ENCODE measurements at places on chromosomes 7 and 10.

DNA sequence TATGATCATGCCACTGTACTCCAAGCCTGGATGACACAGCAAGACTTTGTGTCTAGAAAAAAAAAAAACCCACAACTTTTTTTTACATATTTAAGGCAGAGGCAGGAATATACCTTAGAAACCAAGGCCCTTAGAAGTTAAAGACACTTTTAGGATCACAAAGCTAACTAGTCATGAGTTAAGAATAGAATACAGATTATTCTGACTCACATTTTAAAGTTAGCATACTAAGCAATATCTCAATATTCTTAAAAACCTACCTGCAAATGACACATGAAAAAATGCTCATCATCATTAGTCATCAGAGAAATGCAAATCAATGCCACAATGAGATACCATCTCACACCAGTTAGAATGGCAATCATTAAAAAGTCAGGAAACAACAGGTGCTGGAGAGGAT, 177.7 kb downstream of the CHCHD3 start:
- DNase-seq, result no peak

DNA sequence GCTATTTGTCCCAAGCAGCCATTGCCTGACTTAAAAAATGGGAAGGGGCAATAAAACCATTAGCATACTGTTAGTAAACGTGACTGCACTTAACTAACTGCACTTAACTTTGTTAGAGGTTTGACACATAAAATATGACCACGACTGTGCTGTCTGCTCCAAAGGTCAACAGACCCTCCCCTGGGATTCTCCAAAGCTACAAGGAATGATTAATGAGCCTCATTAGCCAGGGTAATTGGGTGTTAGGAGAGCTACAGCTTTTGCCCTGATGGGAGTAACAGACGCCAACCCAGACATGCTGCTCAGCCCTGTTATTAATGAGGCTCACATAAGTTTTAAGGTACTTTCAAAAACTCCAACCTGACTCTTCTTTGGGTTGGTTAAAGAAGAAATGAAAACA, 129.4 kb upstream of the PLPP4 start:
- no peak for DNase-seq

DNA sequence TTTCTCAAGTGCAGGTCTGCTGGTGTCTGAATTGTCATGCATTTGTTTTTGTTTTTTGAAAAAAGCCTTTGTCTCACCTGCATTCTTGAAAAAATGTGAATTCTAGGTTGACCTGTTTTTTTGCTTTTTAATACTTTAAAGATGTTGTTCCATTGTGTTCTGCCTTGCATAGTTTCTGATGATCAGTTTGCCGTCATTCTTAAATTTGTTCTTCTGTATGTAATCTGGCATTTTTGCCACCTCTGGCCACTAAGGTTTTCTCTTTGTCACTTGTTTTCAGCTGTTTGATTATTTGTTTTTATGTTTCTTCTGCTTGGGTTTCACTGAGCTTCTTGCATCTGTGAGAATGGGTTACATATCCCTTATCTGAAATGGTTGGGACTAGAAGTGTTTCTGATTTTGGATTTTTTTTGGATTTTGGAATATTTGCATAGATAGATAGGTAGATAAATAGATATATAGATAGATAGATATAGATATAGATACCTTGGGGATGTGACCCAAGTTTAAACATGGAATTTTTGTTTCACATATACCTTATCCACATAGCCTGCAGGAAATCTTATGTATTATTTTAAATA, 16.5 kb downstream of the MGMT start:
- no peak for DNase-seq

DNA sequence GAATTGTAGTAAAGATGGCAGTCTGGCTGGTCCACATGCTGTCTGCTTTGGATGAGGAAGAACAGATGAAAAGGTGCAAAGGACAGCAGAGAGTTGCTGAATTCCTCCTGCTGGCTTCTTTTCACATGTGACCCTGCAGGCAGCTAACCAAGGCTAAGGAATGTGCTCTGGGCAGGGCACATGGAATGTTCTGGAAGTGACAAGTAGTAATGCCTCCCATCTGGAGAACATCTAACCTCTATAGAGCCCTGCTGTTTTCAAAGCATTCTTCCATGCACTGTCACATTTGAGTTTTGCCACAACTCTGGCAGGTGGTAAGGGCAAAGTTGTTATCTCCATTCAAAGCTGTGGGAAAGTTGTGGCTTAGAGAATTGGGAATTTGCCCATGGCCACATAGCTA, 208.8 kb downstream of the STK31 start:
- no peak for DNase-seq

DNA sequence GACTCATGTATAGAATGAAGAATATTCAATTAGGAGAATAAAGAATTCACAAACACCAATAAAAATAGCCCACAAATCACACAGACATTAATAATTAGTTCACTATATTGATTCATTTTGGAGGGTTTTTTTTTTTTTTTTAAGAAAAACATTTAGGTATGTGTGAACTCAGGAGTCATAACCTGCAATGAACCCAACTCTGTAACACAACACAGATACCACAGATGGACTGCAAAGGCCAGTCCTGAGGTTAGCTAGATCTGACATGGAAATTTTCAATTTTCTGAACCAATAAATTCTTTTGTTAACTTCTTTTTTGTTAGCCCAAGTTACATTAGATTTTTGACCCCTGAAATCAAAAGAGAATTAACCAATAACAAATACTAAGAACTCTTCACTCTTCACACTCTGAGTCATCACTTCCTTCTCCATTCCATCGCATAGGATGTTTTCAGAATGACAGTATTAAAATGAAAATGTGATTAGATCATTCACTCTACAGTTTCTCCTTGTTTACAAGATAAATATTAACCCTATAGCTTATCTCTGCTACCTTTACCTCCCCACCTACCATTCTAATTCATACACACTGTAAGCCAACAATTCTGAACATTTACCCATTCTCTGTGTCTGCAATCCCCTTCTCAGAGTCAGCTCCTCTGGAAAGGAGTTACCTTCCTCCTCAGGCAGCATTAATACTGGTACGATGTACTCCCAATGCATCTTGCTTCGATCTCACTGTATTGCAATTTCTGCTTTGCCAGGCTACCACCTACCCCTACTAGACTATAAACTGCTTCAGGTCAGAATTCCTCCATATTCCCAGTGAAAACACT, 141.5 kb downstream of the LRRN3 start:
- no peak for DNase-seq

GRCh38 chr10:92552310-92552709, 21.6 kb downstream of the IDE start:
- no peak for DNase-seq

GRCh38 chr7:77544518-77544917, 7.4 kb downstream of the PTPN12 start:
- no peak for DNase-seq

DNA sequence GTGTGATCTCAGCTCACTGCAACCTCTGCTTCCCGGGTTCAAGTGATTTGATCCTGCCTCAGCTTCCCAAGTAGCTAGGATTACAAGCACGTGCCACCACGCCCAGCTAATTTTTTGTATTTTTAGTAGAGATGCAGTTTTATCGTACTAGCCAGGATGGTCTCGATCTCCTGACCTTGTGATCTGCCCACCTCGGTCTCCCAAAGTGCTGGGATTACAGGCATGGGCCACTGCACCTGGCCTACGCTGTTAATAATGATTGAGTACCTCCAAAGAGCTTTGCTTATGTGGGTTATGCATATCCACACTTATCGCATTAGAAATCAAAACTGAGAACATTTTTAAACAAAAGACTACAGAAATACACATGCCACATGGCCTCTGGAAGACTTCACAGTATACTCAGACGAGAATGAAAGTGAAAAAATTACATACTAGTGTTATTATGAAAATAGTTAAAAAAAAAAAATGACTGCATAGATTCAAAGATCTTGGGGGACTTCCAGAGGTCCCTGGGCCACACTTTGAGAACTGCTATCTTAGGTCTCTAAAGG, 25.4 kb downstream of the RPP38 start:
- DNase-seq, result no peak

GRCh38 chr10:98292971-98293370, 25.0 kb upstream of the LOXL4 start:
- no peak for DNase-seq

- DNase-seq, result no peak
Measured at GRCh38 chr10:11098666-11099065, 81.0 kb downstream of the CELF2 start.

DNA sequence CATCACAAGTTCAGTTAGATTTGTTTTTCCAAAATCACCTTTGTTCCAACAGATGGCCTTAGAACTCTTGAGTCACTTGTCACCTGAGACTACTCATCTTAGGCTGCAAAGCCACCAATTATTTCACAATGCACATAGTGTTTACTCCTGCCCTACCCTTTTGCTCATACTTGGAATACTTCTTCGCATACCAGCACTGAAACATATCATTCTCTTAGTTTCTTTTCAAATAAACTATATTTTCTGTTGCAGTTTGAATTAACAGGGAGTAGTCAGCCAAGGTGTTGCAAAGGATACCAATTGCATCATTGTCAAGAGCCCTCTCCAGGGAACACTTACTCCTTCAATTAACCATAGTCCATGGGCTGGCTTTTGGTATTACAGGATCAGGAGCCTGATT, 71.0 kb downstream of the CASD1 start:
- DNase-seq, result no peak

- DNase-seq, result no peak
Measured at GRCh38 chr7:129569326-129569725, 42.2 kb upstream of the NRF1 start.

- no peak for DNase-seq
Measured at GRCh38 chr10:80540981-80541750, 3.5 kb downstream of the SH2D4B start.

GRCh38 chr7:76296743-76297740, 5.4 kb upstream of the HSPB1 start:
- DNase-seq, result no peak

- DNase-seq, result no peak
Measured at GRCh38 chr7:83011954-83012353, 150.7 kb downstream of the PCLO start.

DNA sequence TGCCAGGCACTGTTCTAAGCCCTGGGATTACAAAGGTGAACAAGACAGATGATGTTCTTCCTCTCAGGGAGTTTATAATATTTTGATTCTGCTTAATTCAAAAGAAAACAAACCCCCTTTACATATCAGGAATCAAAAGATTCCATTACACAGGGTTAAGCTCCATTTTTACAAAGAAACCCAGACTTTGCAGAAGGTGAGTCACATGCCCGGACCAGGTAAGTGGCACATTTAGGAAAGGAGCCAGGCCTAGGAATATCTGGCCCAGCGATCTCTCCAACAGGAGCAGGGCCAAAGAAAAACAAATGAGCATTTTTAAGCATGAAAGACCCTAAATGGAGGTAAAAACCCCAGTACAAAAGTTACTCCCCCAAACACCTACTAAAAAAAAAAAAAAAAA, 1.1 kb downstream of the STN1 start:
- no peak for DNase-seq

GRCh38 chr7:103533761-103534160, 87.8 kb upstream of the SLC26A5 start:
- DNase-seq, result no peak

DNA sequence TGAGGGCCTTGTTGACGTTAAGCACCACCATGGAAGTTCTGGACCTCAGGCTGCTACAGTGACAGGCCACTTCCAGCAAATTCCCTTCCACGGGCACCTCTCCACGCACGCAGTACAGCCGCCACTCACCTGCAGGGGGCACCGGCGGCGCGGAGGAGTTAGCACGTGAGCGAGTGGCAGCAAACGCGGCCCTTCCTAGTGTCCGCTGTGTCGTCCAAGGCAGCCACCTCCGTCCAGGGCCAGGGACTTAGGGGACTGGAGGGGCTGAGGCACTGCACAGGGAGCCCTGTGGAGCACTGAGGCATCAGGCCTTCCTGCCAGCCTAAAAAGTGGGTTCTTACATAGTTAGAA, 164.4 kb downstream of the SVIL start:
- no peak for DNase-seq

- no peak for DNase-seq
Measured at GRCh38 chr10:615583-616152, 73.8 kb downstream of the DIP2C start.

GRCh38 chr10:130968964-130969363, 342.6 kb downstream of the TCERG1L start:
- no peak for DNase-seq

GRCh38 chr7:128350708-128351295, 7.1 kb upstream of the RBM28 start:
- no peak for DNase-seq

DNA sequence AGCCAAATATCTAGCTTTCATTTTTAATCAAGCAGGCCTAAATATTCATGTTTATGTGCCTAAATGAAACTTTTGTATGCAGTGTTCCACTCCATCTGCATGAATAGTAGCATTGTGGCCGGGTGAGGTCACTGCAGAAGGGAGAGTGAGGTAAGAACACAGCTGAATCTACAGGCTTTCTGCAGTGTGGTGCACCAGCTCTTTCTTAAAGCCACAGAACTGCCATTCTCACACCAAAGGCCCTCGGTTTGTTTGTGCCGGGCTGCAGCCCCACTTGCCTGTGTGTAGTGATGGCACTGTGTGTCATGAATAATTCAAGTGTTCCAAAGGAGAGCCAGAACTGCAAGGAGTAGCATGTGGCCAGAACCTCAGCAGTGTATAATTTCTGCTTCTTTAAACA, 204.1 kb downstream of the TRIL start:
- DNase-seq, result no peak

- no peak for DNase-seq
Measured at GRCh38 chr7:157132796-157133195, 5.9 kb upstream of the UBE3C start.

DNA sequence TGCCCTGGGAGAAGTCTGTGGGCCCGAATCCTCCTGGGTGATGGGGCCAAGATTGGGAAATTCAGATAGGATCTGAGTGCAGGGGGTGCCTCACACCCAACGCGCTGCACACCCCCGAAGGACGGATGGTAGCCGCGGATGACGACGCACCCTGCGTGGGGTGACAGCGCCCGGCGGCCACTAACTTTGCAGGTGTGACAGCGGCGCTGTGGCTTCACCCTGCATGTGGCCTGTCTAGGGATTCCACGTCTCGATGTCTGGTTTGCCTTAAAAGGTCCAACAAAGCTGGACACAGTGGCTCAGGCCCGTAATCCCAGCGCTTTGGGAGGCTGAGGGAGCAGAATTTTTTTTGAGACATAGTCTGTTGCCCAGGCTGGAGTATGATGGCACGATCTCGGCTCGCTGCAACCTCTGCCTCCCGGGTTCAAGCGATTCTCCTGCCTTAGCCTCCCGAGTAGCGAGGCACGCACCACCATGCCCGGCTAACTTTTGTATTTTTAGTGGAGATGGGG, 18.6 kb downstream of the ADAP1 start:
- DNase-seq, result no peak

DNA sequence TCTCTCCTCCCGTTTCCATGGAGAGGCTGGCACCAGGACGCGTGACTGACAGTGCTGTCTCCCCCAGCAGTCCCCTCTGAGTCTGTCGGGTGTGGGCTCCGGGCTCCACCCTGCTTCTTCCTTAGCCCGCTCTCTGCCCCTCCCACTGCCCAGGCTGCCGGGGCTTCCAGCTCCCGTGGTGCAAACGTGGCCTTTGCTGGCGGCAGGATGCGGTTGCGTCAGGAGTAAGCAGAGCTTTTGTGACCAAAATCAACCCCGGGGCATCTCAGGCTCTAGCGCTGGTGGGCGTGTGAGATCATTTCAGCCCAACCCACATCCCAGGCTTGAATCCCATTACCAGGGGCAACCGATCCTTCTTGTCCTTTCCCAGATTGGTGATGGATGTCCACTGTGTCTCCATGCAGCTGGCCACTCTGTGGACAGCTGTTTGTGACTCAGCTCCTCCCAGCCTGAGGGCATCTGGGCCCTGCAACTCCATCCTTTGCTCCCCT, 28.2 kb downstream of the PTPRE start:
- no peak for DNase-seq

- no peak for DNase-seq
Measured at GRCh38 chr10:89798092-89798491, 96.7 kb downstream of the KIF20B start.
